H1 (cell line): ENCODE measurements at places on chromosomes 7 and 10.

- no peak for DNase-seq
Measured at GRCh38 chr10:62068464-62068863, 167.0 kb downstream of the ARID5B start.

GRCh38 chr7:3117488-3118231 is 74.0 kb upstream of the CARD11 start:
- DNase-seq: no peak

GRCh38 chr10:10318856-10319255 is 698.8 kb upstream of the CELF2 start:
- no peak for DNase-seq

GRCh38 chr7:29454899-29455451 is 108.7 kb upstream of the PRR15 start:
- DNase-seq: no peak

DNA sequence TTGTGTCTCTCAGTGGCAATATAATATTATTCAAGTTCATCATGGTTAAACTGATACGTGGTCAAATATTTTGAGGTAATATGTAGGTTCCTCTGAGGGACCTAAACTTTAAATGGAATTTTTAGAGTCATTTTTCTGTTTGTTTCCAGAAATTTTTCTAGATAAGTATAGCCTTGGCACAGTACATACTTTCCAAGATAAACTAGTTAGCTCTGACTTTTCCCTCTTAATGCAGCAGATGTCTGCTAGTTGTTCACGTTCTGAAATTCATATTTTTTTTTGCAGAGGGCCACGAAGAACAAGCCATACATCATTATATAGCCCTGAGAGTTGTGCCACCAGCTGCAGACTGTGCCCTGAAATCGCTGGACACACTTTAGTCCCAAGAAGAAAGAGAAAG is 61.6 kb downstream of the A1CF start:
- DNase-seq: no peak

DNA sequence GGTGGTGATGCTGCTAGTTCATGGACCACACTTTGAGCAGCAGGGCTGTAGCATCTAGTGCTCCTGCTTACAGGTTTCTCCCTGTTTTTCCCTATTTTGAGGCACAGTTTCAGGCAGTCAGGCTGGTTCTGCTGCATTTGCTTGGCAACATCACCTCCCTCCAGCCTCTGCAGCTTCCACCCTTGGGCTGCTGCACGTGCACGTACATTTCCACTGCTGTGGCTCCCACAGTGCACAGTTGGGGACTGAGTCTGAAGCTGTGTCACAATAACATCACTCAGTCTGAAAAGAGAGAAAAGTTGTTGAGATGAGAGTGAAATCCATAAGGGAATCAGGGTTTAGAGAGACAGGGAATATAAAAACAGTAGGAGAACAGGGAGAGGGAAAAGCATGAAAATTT is 230.7 kb upstream of the FZD1 start:
- no peak for DNase-seq

DNA sequence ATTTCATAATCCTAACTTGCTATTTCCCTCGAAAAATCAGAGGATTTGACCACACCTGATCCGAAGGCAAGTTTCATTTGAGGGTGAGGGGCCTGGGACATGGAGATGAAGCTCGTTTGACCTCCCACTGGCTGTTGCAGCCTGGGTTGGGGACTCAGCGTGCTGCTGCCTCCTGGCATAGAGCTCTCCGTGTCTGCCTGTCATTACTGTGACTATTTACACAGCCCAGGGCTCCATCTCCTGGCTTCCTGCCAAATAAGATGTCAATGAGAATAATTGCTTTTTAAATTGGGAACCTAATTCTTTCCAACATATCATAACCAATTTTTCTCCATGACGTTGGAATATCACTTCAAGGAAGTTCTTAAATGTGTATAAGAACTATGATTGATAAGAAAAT is 139.3 kb upstream of the COBL start:
- no peak for DNase-seq

DNA sequence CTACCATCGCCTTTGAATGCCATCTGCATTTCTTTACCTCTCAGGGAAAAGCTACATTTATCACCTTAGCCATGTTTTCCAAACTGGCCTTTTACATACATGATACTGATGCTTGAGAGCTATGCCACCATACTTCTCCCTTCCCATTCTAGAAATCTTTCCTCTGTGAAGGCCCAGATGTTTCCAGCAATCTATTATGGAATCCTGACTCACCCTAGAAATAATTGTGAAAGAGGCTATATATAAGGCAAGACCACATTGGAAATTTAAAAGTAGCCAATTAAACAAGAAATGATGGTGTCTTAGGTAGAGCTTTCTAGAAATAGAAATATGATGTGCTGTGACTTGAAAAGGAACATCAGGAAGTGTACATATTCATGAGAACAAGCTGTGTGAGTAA is 389.7 kb downstream of the INHBA start:
- DNase-seq: no peak

GRCh38 chr10:77101341-77101740 is 536.3 kb downstream of the KCNMA1 start:
- DNase-seq: no peak

GRCh38 chr10:105150259-105150880 is 509.3 kb downstream of the SORCS3 start:
- DNase-seq: no peak

GRCh38 chr10:62528441-62528840 is 154.3 kb downstream of the ZNF365 start:
- DNase-seq: no peak

DNA sequence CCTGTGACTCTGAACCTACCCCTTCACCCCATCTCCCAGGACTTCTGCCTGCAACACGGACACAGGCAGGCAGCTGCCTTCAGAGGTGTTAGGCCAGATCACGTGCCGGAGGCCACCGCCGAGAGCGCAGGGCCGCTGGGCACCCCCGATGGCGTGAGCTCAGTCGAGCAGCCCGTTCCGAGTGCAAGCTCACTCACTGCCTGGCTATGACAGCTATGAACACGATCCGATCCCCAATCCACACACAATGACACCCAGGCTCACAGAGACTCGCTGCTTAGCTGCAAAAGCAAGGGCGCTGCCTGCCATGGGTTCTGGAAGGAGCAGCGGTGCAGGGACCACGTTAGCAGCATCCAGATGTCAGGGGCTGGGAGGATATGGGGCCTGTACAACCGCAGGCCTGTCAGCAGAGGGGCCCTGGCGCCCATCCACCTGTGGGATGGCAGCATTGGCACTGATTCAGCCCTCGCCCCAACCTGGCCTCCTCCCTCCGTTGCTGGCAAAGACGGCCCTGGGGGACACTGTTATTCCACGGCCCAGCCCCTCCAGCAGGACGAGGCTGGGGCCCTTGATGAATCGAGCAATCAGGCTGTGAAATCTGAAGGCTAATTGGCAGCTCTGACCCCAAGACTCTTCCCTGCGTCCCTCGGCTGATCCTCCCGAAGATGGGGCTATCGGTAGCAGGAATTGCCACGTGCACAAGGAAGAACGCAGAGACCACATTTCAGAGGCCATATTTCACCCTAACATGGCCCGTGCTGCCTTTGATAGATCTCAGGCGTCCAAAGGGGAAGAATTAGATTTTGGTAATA is 230.1 kb downstream of the ELFN1 start:
- DNase-seq: no peak

DNA sequence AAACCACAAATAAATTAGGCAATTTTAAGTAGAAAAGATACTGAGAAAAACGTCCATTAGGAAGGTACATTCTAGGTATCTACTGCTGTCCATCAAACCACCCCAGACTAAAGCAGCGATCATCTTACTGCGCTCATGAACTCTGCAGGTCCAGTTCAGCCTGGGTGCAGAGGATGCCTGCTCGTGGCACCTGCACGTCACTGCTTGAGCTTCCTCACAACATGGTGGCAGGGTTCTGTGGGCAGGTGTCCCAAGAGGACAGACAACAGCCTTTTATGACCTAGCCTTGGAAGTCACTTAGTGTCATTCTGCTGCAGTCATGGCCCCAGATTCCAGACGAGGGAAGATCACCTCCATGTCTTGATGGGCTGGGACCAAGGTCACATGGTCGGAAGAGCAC is 93.4 kb downstream of the MICALL2 start:
- DNase-seq: no peak

DNA sequence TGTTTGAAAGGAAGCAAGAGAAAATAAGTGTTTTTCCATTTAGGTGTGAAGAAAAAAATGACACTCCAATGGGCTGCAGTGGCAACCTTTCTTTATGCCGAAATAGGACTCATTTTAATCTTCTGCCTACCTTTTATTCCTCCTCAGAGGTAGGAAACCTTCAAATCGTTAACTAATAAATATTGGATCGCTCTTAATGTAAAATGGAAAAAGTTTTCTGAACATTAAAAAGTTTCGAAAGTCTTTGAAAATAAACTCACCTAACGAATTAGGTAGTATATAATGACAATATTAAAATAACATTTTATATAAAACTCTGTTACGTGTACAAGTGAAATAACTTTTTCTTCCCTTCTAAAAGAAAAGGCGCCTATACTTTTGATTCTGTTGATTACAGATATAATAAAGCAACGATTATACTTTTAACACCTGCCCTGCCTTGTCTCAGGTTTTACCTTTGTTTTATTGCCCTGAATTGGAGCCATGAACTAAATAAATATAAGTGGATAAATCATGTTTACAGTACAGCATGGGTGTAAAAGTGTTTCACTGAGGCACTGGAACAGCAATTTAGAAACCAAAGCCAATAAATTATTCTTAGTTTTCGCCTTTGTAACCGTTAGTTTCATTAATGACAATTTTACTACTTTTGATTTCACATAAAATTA is 804 bp downstream of the BCAP29 start:
- no peak for DNase-seq

DNA sequence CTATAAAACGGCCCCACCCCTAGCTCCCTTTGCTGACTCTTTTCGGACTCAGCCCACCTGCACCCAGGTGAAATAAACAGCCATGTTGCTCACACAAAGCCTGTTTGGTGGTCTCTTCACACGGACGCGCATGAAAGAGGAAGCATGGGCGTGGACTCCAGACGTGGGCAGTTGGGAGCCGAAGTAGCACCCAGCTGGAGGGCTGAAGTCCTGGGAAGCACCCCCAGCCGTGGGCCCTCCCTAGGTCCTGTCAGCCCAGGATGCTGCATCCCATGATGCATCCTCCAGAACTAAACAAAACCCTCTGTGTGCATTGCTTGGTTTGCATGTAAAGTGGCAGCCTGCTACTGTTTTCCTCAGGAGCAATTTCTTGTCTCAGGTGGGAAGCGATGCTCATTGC is 62.1 kb upstream of the CFAP46 start:
- DNase-seq: no peak

GRCh38 chr7:5672468-5672867 is 109.0 kb downstream of the RNF216 start:
- no peak for DNase-seq

DNA sequence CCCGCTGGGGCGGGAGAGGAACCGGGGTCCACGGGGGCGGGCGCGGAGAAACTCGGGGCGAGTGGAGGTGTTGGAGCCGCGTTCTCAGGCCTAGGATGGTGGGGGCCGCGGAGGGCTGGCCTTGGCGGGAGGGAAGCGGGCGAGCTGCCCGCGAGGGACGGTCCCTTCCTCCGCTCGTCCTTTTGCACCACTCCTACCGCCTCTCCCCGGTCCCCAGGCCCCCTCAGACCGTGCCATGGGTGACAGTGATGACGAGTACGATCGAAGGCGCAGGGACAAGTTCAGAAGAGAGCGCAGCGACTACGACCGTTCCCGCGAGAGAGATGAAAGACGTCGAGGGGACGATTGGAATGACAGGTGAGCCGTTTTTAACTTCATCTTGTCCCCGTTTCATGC is 451 bp downstream of the SRRT start:
- no peak for DNase-seq

- no peak for DNase-seq
Measured at GRCh38 chr7:36916116-36916515, 191.8 kb upstream of the AOAH start.

DNA sequence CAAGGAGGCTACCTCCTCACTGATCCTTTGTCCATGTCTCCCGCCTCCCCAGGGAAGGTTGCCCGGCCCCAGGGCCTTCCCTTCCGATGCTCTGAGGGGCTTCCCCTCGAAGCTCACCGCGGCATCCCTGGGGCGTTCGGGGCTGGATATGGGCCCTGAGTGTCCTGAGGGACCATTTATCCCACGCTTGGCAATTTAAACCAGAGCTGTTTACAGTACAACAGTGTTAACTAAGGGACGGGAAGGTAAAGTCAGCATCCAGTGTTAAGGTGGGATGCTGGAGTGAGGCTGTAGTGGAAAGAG is 92.0 kb downstream of the TCERG1L start:
- DNase-seq: no peak

DNA sequence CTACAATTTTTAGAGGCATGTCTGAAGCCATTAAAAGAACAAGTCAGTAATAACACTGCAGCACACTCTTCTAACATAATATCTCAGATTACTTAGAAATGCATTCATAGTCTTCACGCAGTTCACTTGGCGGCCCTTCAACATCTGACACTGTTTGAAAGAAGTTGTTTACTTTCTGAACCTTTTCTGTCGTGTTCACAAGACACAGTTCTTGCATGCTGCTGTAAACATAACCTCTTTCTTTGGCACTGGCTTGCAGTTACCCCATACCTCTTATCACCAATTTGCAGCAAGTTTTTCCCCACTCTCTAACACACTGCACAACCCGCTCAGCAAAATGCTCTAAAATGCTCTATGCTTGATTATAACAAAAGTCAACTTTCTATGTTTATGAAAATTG is 12.0 kb downstream of the PIP4K2A start:
- no peak for DNase-seq

DNA sequence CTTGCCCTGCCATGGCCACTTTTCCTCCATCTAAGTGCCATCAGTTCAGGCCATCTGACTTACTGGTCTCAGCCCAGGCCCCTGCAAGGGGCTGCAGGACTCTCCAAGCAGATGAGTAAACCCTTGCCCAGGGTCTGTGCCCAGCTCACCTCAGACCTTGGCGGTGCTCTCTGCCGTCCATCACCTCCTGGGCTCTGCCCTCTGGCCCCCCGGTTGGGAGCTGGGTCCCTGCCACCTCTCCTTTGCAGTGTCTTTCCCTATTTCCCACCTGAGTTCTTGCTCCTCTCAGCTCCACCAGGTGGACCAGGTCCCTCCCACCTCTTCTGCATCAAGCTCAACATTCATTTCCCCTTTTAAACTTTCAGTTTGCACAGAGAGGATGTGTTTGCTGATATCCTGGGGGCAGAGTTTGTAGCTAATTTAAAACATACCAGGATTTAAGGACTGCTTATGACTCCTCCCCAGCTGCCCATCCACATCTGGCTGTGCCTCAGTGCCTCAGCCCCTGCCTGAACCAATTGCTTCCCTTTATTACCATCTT is 135.5 kb downstream of the SLIT1 start:
- no peak for DNase-seq

GRCh38 chr10:79055100-79055782 is 13.5 kb upstream of the ZMIZ1 start:
- no peak for DNase-seq

GRCh38 chr7:37947138-37947940 is 26.9 kb downstream of the EPDR1 start:
- no peak for DNase-seq

DNA sequence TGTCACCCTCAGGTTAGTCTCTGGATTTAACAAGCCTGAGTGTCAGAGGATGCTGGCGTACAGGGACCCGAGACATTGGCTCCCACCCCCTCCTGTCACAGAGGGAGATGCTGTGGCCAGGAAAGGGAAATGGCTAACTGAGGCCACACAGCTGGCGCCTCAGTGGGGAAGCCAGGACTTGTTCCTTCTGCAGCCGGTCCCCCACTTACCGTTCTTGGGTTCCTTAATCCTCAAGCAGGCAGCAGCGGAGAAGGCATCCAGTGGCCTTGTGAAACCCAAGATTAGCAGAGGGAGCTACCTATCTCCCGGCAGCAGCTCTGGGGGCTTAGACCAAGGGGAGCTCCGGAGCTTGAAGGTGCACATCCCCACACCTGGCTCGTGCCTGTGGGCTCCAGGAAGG is 65.4 kb downstream of the NEURL1 start:
- no peak for DNase-seq
